ENCODE measurements at places on chromosomes 7 and 10. TPM values are rescaled to one million over a fixed set of nuclear protein-coding genes. Genes with fewer than 3 reads are reported as not detected.

Gene IKZF5
- total RNA-seq: 14.5 TPM

Gene MOGAT3
- total RNA-seq: not detected

Gene PIK3AP1
- 3.4 TPM for total RNA-seq

Gene TMEM229A
- not detected for total RNA-seq

Gene CFAP43
- total RNA-seq: 0.19 TPM

Gene AFAP1L2
- total RNA-seq: 1.2 TPM

Gene RADIL
- total RNA-seq: 0.19 TPM

Gene HOXA2
- total RNA-seq: not detected

Gene EBF3
- not detected for total RNA-seq

Gene PDE6C
- not detected for total RNA-seq

Gene ICA1
- total RNA-seq: 2.4 TPM

Gene LIPM
- not detected for total RNA-seq

Gene PLEKHS1
- total RNA-seq: not detected

Gene SEC61A2
- 14.6 TPM for total RNA-seq

Gene SHH
- not detected for total RNA-seq

Gene MLXIPL
- total RNA-seq: not detected

Gene MAT1A
- not detected for total RNA-seq

Gene CALHM1
- total RNA-seq: not detected

Gene SYT15B
- 0.19 TPM for total RNA-seq

Gene ZDHHC6
- total RNA-seq: 40.7 TPM

Gene TRIM50
- total RNA-seq: not detected

Gene SLIT1
- total RNA-seq: 0.63 TPM

Gene PRKCQ
- 44.3 TPM for total RNA-seq

Gene LDB3
- 0.43 TPM for total RNA-seq

Gene HTR5A
- not detected for total RNA-seq

Gene INA
- total RNA-seq: 0.15 TPM

Gene EVX1
- total RNA-seq: not detected

Gene ABLIM1
- 128 TPM for total RNA-seq

Gene NPFFR1
- 0.02 TPM for total RNA-seq

Gene ENKUR
- total RNA-seq: not detected

Gene PITX3
- 1.1 TPM for total RNA-seq

Gene PDZD7
- total RNA-seq: 0.93 TPM

Gene XRCC2
- total RNA-seq: 13.6 TPM

Gene OR2A1
- not detected for total RNA-seq

Gene SMARCD3
- 4.4 TPM for total RNA-seq

Gene TLX1
- not detected for total RNA-seq

Gene WIPF3
- total RNA-seq: not detected

Gene SLC39A12
- not detected for total RNA-seq

Gene SDHAF3
- 21.8 TPM for total RNA-seq

Gene CARD11
- total RNA-seq: 108 TPM

Gene DPYSL4
- 7.0 TPM for total RNA-seq

Gene ZNF438
- 3.7 TPM for total RNA-seq

Gene WEE2
- total RNA-seq: not detected

Gene AMPH
- total RNA-seq: not detected

Gene GAD2
- total RNA-seq: not detected

Gene LIPF
- not detected for total RNA-seq

Gene SNX8
- total RNA-seq: 40.2 TPM

Gene GPRIN2
- total RNA-seq: not detected

Gene NOS3
- total RNA-seq: 13.2 TPM

Gene FRAT1
- 2.1 TPM for total RNA-seq

Gene LHFPL3
- total RNA-seq: not detected

Data from activated CD4-positive, alpha-beta memory T cell treated with anti-CD3 and anti-CD28 coated beads for 36 hours (primary cell).